Right cardiac atrium (tissue), 5 donors: ENCODE measurements at places on chromosomes 3 and 15. TPM values are rescaled to one million over a fixed set of nuclear protein-coding genes. Genes with fewer than 3 reads are reported as not detected.

Gene PCSK6
- total RNA-seq, result 21.4 TPM

Gene LRRC2
- 13.3 TPM for total RNA-seq

Gene GPR15
- total RNA-seq, result not detected

Gene RBM15B
- total RNA-seq, result 15.8 TPM

Gene COL6A5
- total RNA-seq, result not detected

Gene DPPA4
- total RNA-seq, result not detected

Gene EPHA6
- total RNA-seq, result 0.59 TPM

Gene RTP4
- 1.3 TPM for total RNA-seq

Gene RYR3
- 0.28 TPM for total RNA-seq

Gene CFAP100
- not detected for total RNA-seq

Gene VIPR1
- 4.9 TPM for total RNA-seq

Gene TM2D3
- total RNA-seq, result 36.5 TPM

Gene KBTBD13
- 7.4 TPM for total RNA-seq

Gene CD276
- 40.8 TPM for total RNA-seq

Gene PCOLCE2
- total RNA-seq, result 110 TPM

Gene MDFIC2
- total RNA-seq, result not detected

Gene LYZL4
- total RNA-seq, result not detected

Gene TM4SF1
- 70.8 TPM for total RNA-seq

Gene ADGRG7
- not detected for total RNA-seq

Gene TRH
- not detected for total RNA-seq

Gene OR5K2
- total RNA-seq, result not detected

Gene FBXO40
- total RNA-seq, result 125 TPM

Gene ECE2
- 4.8 TPM for total RNA-seq

Gene GHRL
- not detected for total RNA-seq

Gene NR1D2
- total RNA-seq, result 23.9 TPM

Gene MEX3B
- total RNA-seq, result 3.0 TPM

Gene AADACL2
- not detected for total RNA-seq

Gene SLC51B
- not detected for total RNA-seq

Gene LRTM1
- total RNA-seq, result not detected
